HCT116 (cell line): ENCODE measurements at places on chromosomes 4 and X. TPM values are rescaled to one million over a fixed set of nuclear protein-coding genes. Genes with fewer than 3 reads are reported as not detected.

- no peak for DNase-seq
Measured at GRCh38 chr4:37902212-37902611, 11.3 kb downstream of the TBC1D1 start.

- no peak for DNase-seq
Measured at GRCh38 chr4:88524171-88524570, 595 bp upstream of the PYURF start.

DNA sequence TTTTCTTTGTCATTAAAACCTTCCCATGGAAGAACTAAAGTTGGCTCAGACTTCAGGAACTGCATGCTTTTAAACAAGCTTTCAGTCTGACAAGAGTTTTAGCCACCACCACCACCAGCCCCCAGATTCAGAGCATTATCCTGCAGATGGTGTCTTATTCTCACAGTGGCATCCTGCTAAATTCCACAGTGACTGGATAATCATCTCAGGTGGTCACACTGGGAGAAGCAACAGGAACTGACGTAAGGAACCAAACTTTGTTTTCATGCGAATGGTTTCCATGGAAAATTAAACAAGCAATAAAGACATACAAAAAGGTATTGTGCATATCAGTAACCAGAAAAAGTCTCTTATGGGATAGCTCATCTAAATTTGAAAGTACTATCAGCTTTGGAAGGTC lies 370.7 kb downstream of the FBXW7 start:
- no peak for DNase-seq

DNA sequence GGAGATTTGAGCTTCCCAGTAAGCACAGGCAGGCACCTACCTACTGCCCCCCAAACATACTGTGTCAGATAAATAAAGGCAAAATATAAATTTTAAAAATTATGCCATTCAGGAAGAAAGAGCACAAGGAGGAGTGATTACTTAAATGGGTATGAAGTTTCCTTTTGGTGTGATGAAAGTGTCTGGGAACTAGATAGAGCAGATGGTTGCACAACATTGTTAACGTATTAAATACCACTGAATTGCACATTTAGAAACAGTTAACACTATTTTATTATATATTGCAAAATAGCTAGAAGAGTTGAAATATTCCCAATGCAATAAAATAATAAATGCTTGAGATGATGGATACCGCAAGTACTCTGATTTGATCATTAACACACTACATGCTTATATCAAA lies 374.7 kb upstream of the FGF13 start:
- DNase-seq: no peak

GRCh38 chr4:125303058-125303457 lies 11.7 kb upstream of the FAT4 start:
- DNase-seq: no peak

DNA sequence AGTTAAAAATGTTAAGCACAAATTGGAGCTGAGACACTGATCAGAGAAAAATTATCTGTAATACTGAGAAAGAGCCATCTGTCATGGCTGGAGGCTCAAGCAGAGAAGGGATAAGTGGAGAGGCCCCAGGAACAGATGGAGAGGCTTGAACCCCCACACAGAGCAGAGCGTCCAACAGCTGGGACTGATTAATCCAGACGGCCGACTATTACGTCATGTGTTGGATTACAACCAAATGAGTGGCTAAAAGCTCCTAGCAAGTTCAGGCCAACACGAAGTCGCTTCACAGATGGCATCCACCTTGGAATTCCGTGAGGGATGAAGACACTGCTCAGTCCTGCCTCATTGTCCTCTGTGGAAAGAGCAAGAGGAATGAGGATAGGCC lies 57.7 kb upstream of the ATXN3L start:
- no peak for DNase-seq

DNA sequence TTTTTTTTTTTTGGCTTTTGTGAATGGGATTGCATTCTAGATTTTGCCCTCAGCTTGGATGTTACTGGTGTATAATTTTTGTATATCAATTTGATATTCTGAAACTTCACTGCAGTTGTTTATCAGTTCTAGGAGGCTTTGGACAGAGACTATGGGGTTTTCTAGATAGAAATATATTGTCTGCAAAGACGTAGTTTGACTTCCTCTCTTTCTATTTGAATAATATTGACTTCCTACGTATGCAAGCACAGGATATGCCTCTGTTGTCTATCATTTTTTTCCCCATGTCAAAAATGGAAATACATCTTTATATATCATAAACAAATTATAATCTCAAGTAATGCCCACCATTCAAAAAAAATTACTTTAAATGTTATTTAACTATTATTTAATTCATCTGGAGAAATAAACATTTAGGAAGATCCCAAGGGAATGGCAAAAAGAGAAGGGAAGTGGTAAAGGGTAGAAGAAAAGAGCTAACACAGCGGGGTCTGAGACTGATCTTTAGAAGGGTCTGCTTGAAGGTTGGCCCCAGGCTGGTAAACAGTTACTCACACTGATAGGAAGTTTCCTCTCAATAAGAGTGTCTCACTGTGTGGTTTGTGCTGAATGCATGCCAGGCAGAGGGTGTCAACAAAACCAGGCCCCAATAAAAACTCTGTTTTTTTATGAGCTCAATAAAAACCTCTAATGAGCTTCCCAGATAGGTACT lies 35.7 kb downstream of the ZNF518B start:
- DNase-seq: no peak

ZNF157 gene
- total RNA-seq: not detected

CXCL8 gene
- 1.8 TPM for total RNA-seq
